GOT3 (cell line): ENCODE measurements at places on chromosomes 5 and 9.

DNA sequence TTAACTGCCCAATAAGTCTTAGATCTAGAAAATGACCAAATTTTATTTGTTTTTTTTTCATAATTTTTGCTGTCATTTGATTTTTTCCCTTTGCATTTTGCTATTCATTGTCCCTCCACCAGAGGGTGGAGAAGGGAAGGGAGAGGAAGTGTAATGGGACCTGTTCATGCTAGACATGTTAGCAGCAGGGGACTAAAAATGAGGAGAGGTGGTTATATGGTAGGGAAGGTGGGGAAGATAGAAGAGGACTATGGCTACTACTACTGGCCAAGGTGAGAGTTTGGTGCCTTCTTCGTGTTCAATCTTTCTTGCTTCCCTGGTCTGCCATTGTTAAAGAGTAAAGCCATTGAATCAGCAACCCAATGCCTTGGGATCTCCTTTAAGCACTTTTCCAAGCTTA is 6.4 kb downstream of the GRIA1 start:
- DNase-seq, result no peak

DNA sequence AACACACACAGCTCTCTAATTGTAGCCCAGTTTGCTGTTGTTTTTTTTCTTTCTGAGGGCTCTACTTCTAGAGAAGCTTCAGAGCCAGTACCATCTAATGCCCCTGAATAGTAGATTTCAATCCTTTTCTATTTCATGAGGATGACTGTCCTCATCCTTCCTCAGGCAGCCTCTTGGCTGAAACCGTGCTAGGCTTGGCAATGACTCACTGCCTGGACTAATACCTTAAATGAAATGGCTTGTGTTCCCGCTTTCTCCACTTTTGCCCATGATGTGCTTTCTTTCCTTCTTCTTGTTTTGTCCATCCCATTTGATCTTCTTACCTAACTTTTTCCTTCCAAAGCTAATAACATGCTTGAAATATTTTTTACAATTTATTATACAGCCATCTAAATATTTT is 80.1 kb downstream of the ITGA1 start:
- DNase-seq, result no peak

DNA sequence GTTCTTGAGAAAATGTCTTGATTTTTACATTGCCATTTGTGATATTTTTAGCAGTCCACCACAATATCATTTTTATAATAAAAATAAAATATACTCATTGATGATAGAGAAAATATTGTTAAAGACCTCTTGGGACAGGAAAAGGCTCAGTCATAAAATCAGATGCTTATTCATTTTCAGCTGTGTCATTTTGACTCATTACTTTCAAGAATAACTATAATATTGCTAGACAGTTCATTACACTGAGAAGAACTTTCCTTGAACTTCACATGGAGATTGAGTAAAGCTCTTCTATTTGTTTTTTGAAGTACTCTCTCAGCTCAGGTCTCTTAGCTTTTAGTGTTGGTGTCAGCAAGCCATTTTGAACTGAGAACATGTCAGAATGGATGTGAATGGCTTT is 8.5 kb upstream of the MEIKIN start:
- DNase-seq, result no peak

DNA sequence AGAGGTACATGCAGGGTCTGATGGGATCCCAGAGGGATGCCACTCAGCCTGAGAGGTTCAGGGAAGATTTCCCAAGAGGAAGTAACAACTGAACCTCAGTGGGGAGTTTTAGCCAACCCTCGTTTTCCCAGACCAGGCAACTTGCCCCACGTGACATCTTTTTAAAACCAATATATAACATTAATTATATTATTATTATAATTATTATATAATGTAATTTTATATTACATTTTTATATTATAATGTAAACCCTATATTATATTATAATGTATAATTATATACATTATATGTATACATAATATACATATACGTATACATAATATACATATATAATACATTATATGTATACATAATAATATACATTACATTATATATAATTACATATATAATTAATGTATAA is 62.8 kb upstream of the WWC1 start:
- no peak for DNase-seq

- no peak for DNase-seq
Measured at GRCh38 chr9:89850153-89850552, 245.3 kb downstream of the GADD45G start.

- DNase-seq, result no peak
Measured at GRCh38 chr9:122333169-122333808, 37.5 kb upstream of the PTGS1 start.

DNA sequence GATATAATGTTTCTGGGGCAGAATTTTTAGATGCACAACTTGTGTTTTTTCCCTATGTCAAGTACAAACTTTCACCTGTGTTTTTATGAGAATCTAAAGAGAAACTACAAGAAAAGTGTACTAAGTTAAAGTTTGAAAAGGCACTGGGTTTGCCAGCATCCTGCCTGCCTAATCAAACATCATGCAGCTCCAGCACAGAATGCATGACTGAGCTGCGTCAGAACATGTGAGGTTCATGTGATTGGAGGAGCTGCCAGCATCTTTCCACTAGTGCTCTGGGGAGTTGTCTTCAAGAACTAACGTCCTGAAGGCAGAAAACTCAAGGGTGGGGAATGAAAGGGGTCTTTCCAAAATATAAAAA is 46.1 kb upstream of the RIC1 start:
- DNase-seq, result no peak

GRCh38 chr9:22693156-22693555 is 246.5 kb downstream of the DMRTA1 start:
- no peak for DNase-seq

- no peak for DNase-seq
Measured at GRCh38 chr5:150779397-150780186, 1.0 kb downstream of the SMIM3 start.

DNA sequence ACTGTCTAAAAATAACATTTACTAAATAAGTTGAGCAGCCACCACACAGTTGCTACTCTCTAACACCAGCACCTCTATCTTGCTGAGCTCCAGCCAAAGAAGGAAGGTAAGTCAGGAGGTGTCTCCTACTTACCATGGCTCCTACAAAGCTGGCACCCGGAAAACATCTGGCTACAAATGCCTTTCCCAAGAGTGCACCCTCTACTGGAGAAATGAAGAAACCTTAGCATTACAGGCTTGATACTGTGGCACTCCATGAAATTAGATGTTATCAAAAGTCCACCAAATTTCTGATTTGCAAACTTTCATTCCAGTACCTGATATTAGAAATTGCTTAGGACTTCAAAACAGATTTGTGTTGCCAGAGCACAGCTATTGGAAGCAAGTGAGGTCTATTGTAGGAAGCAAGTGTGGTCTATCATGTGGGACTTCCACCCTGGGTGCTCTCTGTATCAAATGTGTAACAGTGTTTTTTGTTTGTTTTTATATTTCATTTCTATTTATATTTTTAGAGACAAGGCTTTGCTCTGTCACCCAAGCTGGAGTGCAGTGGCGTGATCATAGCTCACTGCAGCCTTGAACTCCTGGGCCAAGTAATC is 25.7 kb upstream of the RFK start:
- no peak for DNase-seq

DNA sequence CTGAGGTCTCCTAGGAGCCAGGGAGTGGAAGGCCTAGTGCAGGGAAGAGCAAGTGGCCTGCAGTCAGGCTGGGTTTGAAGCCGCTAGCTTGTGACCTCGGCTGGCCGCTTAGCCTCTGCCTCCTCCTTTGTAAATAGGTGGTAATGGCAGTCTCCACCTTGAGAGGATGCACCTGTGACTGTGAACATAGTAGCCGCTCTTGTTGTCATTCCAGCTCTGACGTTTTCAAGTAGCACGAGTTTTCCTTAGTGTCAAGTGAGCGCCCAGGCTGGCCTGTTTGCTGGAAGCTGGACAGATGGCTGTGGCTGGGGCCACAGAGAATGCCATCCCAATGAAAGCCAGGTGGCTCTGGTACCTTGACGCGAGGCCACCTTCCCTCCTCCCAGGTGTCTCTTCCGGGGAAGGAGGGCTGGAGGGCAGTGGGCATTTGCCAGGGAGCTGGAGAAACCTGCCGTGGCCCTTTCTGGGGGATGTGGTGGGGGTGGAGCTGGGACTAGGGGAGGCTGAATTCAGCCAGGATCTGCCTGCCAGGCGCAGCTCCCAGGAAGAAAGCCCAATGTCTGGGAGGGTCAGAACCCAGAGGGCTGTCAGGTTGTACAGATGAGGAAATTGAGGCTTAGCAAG is 2.5 kb downstream of the ASS1 start:
- no peak for DNase-seq

- DNase-seq, result no peak
Measured at GRCh38 chr9:124488641-124489210, 18.5 kb downstream of the NR5A1 start.

- DNase-seq, result no peak
Measured at GRCh38 chr5:643351-643801, 31.2 kb downstream of the CEP72 start.

- no peak for DNase-seq
Measured at GRCh38 chr5:159208514-159209437, 577 bp downstream of the RNF145 start.

GRCh38 chr9:16883586-16883985 is 13.1 kb upstream of the BNC2 start:
- DNase-seq, result no peak

DNA sequence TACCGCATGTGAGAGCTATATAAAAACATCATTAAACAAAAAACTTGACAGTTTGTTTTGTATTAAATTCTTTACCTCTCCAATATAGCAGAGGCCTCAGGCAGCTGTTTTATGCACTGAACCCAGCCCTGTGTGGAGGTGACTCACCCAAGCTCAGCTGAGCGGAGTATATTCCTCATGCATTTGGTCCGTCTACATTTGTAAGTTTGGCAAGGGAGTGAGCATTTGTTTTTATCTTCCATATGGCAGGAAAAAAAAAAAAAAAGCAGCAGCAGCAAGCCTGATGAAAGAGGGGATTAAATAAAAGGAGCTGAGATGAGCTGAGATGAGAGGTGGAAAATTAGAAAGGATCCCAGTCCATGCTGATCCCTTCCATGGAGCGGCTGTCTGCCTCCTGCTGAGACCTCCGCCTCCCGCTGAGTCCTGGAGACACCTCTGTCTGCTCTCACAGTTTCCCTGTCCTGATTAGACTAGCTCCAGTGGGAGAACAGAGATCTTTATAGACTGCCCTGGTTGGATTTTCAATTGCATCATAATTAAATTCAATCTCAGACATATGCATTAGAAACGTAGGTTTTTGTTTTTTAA is 112.0 kb upstream of the CTNND2 start:
- no peak for DNase-seq

DNA sequence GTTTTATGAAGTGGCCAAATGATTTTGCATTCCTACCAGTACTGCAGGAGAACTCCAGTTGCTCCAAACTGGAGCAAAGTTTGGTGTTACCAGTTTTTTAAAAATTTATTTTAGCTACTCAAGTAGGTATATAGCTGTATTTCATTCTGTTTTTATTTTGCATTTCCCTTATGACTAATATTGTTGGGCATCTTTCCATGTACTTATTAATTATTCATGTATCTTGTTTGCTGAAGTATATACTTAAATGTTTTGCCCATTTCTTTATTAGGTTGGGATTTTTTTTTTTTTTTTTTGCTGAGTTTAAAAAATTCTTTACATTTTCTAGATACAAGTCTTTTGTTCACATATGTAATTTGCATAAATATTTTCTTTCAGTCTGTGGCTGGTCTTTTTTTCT is 386.6 kb upstream of the DAB2 start:
- no peak for DNase-seq

GRCh38 chr9:123300554-123300953 is 32.2 kb upstream of the STRBP start:
- DNase-seq, result no peak

DNA sequence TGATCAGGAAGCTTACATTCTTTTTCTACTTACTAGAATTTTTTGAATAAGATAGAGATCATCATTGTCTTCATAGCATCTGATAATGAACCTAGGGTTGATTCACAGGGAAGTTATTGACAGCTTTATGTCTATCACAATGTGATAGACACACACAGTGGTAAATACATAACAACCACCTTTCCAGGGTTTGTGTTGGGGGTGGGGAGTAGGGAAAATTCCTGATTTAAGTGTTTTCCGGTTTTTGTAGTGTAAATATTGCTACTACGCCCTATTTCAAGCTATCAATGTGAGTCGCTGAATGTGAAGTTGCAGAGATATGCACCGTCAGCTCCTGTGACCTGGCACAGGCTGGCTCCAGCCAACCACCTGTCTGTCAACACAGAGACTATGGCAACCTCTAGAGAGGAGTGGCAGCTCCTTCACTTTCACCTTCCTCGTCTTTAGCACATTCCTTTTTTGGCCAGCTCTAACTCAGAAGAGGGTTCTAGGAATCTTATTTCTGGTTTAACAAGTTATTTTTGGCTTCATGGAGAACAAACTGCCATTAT is 224.9 kb downstream of the MAT2B start:
- no peak for DNase-seq

GRCh38 chr5:168479166-168479565 is 7.1 kb upstream of the RARS1 start:
- no peak for DNase-seq

DNA sequence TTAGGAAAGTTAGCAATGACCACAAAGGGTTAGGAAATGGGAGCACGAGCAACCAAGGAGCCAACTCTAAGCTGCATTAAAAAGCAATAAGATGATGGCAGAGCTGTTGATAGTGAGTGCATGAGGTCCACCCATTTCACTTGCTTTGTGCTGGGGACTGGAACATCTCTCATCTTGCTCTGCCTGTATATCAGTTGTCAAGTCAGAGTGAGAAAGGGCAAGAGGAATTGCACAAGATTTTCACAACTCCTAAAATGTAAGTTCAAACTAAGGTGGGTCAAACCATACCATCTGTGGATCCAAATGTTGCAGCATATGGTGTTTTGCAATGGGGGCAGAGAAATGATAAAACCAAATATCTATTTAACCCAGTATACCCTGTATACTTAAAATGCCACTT is 2.8 kb upstream of the ESM1 start:
- no peak for DNase-seq

DNA sequence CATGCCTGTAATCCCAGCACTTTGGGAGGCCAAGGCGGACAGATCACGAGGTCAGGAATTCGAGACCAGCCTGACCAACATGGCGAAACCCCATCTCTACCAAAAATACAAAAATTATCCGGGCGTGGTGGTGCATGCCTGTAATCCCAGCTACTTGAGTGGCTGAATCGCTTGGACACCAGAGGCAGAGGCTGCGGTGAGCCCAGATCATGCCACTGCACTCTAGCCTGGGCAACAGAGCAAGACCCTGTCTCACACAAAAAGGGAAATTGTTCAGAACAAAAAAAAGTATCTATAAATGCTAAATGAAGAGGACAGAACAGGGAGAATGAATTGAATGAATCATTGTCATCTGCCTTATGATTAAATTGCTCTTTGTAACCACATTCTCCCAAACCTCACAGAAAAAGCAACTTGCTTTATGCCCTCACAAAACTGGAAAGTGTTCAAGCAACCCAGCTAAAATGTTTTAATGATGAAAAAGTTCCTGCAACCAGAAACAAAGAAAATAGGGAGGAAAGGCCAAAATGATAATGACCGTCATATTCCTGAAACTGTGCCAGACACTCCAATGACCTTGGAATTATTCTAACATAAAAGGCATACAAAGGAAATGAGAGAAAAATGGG is 83.7 kb downstream of the SERINC5 start:
- DNase-seq, result no peak

- DNase-seq, result no peak
Measured at GRCh38 chr9:127707766-127708165, 978 bp downstream of the CFAP157 start.
